ENCODE measurements at places on chromosomes 4 and X.

DNA sequence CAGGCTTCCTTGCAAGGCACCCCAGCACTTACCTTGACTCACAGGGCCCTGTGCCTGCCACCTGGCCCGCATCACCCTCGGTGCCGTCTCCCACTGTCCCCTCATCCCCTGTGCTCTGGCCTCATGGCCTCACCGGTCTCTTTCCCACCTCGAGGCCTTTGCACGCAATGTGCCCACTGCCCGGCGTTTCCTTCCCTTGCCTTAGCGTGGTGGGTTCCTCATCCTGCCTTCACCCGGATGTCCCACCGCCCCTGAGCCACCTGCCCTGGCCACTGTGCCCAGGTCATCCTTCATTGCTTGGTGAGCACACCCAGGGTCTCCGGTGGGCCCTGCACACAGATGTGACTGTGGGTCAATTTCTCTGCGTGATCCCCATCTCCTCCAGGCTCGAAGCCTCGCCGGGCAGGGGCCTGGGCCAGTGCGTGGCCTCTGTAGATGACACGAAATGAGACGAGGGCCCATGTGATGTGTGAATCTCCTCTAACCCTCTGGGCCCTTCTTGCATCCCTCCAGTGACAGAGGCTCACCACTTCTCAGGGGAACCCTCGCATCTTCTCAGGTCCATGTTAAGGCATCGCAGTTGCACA is 4.6 kb downstream of the HTRA3 start:
- no peak for DNase-seq

GRCh38 chr4:177557416-177557815 is 115.2 kb upstream of the AGA start:
- no peak for DNase-seq

DNA sequence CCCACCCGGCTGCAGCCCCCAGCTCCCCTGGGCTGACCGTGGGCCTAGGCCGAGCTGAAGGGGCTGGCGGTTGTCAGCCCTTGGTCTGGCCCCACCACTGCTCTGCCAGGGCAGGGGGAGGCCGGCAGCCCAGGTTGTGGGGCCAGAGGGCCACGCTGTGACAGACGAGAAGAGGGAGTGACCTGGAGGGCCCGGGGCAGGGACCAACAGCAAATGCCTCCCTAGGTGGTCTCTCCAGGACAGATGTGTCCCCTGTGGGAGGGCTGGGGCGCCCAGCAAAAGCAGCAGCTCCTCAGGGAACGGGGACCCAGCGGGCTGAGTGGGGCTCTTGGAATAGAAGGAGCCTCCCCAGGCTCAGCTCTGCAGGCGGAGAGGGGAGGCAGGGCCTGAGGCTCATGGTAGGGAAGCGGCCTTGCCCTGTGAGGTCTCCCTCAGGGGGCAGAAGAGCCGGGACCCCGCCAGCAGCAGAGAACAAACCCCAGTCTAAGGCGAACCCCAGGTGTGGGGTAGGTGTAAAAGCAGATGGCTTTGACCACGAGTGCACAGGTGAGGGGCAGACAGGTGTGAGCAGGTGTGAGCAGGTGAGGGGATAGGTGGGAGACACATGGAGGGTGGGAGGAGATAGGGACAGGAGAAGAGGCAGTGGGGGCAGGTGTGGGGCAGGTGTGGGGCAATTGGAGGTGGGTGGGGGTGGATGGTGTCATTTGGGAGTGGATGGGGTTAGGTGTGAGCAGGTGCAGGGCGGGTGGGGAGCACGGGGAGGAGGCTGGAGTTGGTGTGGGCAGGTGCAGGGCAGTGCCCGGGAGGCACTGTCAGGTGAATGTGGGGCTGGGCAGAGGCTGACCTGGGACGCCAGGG is 34.1 kb upstream of the SPON2 start:
- no peak for DNase-seq

- DNase-seq, result no peak
These were observed 127.2 kb downstream of the FBXW7 start for GRCh38 chr4:152408514-152409327.

GRCh38 chrX:48772602-48773001 is 11.1 kb downstream of the GLOD5 start:
- no peak for DNase-seq

DNA sequence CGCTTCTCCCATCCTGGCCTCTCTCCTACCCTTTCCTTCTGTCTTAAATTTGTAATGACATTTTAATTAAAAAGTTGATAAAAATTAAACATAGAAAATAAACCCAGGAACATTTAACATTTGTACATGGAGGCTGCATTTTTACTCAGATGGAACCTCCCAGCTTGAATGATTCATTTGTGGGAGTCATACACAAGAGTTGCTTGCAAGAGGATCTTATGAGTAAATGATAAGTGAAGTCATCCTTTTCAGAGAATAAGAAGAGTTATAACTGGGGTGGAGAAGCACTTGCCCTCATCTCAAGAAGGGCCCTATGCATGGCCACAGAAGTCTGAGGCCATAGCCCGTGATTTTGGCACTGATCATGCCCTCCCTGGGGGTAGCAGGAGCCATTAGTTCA is 482.9 kb upstream of the BOD1L1 start:
- no peak for DNase-seq

DNA sequence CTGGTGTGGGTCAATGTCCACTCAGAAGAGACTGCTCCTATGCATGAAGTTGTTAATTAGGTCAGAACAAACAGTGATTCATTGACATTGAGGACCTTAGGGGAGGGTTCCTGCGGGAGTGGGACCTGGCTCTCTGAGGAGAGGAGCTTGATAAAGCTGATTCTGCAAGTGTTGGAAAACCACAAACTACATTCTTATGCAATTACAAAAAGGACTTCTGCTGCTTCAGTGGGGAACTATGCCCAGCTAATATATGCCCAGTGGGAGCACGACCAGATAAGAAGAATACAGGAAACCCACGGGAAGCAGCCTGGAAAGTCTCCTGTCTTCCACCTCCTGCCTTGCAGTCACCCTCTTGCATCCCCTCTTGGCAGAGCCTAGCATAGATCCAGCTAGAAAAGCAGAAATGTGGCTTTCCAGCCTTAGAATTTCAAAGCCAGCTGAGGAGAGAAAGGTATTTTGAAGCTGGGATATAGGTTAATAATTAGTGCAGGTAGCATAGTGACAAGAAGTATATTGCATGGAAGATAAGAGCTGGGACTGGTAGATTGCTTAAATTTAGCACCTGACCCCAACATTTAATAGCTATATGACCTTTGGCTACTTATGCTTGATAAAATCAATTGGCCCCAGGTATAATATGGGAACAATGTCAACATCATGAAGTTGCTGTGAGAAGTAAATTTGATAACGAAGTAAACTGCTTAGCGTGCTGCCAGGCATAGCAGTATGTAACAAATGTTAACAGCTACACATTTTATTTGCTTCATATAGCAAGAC is 34.9 kb upstream of the UGT8 start:
- DNase-seq, result no peak

GRCh38 chr4:119626943-119627266 is 1.7 kb downstream of the PDE5A start:
- DNase-seq, result no peak

GRCh38 chr4:8917321-8917811 is 45.7 kb upstream of the HMX1 start:
- DNase-seq, result no peak

- no peak for DNase-seq
These were observed 85.4 kb downstream of the MAGEC1 start for GRCh38 chrX:141989134-141989533.

GRCh38 chrX:48703228-48703627 is 6.7 kb downstream of the SUV39H1 start:
- DNase-seq, result no peak

GRCh38 chrX:10859353-10859752 is 239.0 kb upstream of the MID1 start:
- DNase-seq, result no peak

DNA sequence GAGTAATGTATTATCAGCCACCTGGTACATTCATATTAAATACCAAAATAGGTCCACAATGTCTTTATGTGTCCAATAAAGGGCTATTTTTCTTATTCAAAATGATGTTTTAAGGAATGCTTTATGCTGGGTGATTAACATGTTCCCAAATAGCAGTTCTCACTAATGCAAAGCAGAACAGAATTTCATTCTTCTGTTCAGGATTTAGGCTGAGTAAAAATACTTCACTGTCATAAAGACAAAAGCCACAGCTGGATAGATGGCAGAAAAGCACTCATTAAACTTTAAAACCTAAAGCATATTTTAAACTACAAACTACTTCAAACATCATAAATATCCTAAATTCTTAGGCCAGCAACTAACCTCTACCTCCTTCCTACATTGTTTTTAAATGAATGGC is 244.0 kb downstream of the TMA16 start:
- no peak for DNase-seq

DNA sequence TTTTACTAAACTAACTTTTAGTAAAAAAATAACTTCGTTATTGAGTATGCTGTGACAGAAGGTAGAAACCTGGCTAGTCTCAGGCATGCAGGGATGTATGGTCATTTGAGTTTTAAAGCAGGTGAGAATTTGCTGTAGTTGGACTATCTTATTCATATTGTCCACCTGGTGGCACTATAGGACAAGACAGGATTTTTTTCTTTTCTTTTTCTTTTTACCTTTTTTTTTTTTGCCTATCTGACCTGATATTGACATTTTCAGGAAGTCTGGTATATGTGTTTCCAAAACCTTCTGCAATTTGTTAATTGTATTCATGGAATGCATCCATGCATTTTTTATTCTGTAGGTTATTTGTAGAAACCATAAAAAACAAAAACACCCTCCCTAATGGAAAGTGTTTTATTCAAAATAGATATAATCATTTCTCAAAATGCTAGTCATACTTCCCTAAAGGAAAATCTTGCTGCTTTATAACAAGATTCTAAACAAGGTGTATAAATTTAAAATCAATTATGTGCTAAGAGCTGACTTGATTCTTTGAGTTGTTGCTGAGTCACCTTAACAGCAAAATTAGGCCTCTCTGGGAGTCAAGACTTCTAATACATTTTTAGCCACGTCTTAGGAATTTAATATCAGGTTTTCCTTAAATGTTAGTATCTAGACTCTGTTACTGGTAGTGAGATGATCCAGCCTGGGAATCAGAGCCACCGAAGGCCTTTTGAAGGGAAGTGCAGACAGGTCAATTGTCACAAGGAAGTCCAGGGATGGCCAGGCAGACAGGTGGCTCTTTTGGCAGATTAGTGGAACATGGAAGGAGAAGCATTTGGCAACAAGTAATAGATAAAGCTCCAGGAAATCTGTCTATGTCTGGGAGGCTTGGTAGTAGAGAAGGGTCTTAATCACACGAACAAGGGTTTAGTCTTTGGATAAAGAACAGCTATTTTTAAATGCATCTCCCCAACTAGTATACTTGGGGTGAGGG is 201.3 kb upstream of the GNPDA2 start:
- DNase-seq, result no peak

- no peak for DNase-seq
These were observed 725.5 kb downstream of the PCDH18 start for GRCh38 chr4:136806844-136807243.

GRCh38 chrX:9310616-9311015 is 154.2 kb upstream of the TBL1X start:
- no peak for DNase-seq

GRCh38 chr4:41043465-41043864 is 170.9 kb downstream of the APBB2 start:
- DNase-seq, result peak; percentile 5

DNA sequence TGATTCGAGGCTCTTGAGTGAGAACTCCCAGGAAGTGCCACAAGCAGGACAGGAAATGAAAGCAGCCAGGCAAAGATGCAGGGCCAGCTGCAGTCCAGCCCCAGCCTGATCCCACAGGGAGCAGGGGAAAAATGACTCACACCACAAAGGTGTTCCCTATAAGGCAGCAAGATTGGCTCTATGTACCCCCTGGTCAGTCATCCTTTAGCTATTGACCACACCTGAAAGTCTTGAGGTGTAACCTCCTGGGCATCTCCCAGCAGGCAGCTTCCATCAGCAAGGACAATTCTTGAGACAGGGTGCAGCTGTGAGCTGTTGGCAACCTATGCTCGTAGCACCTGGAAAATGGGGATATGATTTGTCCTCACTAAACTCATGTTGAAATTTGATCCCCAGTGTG is 27.9 kb upstream of the EXOC1L start:
- DNase-seq, result no peak

DNA sequence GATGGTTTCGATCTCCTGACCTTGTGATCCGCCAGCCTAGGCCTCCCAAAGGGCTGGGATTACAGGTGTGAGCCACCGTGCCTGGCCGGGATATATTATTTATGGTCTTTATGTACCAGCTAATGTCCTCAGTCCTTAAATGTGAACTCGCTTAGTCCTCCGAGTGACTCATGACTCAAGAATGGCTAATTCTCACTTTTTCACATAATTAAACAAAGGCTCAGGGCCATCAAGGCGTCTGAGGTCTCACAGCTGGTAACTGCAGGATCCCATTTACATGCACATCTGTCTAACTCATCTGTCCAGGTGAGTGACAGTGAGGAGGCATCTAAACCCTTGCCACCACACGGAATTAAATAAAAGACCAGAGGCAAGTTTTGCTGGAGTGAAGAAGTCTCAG is 73.5 kb downstream of the HS3ST1 start:
- no peak for DNase-seq

- DNase-seq, result peak; percentile 8
These were observed 154.5 kb upstream of the SLC4A4 start for GRCh38 chr4:71184195-71184781.

DNA sequence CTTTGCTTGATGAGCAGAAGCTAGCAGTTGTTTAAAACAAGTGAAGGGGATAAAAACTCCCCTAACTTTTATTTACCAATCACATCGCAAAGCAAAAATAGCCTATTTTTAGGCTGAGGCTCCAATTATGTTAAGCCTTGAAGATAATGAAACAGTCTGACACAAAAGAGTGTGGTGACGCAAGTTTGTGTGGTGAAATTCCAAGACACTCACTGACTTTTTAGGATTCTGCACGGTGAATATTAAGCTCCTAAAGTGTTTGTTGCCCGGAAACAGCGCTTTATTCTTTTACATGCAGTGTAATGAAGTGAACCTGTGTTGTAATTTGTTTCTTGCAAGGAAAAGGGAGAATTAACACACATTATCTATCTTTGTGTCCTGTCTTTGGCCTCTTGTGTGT is 74.8 kb downstream of the POLA1 start:
- DNase-seq, result no peak

- DNase-seq, result no peak
These were observed 13.4 kb upstream of the STK32B start for GRCh38 chr4:5037553-5038551.

- no peak for DNase-seq
These were observed 196.0 kb upstream of the DCAF8L1 start for GRCh38 chrX:28177202-28177601.

- no peak for DNase-seq
These were observed 23.8 kb downstream of the NUDT6 start for GRCh38 chr4:122898370-122899150.

GRCh38 chr4:24719615-24720014 is 75.8 kb upstream of the SOD3 start:
- no peak for DNase-seq

DNA sequence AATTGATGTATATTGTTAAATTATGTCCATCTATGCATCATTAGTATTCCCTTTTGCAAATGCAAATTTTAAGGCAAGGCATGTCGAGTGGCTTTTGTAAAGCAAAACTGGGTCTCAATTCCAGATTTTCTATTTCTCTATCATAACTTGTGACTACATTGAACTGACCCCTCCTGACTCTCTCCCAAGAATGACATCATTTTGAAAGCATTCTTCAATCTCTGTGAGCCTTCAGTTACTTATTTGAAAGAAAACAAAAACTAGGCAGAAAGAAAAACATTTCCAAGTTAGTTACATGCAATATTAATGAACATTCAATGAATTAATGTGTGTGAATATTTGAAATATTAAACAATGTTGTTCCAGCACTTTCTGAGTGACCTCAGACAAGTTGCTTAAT is 314.3 kb upstream of the CLNK start:
- DNase-seq, result no peak
